ENCODE measurements at places on chromosomes 3 and 15. TPM values are rescaled to one million over a fixed set of nuclear protein-coding genes. Genes with fewer than 3 reads are reported as not detected.

- H3K4me1 ChIP-seq: peaks cover 8% of the 10 kb centered on the region
- H3K27ac ChIP-seq: no peak overlapping the region
- no peak for DNase-seq
- H3K27me3 ChIP-seq: no peaks in the 10 kb centered on the region
Measured at GRCh38 chr3:52430416-52430810, 14.5 kb downstream of the SEMA3G start.

DNA sequence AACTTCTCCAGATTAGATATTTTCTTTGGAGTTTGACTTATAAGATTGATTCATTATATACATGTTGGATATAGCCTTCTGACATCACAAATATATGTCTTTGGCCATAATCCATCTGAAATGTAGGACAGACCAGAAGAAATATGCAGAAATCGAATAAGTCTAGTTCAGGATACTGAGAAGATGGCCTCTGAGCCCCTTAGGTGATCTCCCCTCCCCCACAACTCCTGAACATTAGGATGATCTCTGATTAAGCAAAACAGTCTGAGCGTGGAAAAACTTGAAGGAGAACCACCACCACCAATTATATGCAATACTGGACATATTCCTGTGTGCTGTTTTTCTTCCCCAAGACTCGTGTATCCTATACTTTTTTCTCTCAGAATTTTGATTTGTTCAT is 3.2 kb downstream of the SETD5 start:
- H3K4me3 ChIP-seq: no peak overlapping the region
- no peaks in the 10 kb centered on the region for H3K36me3 ChIP-seq
- H3K4me1 ChIP-seq: peaks cover 29% of the 10 kb centered on the region
- no peak for DNase-seq
- H3K27me3 ChIP-seq: no peaks in the 10 kb centered on the region

DNA sequence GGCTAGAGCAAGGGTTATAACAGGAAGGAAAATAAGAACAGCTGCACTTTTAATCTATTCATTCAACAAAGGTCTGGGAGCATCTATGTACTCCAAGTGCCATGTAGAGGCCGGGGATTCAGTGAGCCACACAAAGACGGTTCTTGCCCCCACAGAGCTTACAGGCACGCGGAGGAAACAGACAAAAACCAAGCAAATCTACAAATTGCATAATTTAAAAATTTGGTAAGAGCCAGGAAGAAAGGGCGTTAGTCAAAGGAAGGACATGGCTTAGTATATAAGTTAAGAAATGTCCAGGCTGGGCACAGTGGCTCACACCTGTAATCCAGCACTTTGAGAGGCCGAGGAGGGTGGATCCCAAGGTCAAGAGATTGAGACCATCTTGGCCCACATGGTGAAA is 10.4 kb upstream of the GREM1 start:
- H3K4me3 ChIP-seq: no peak overlapping the region
- DNase-seq: no peak
- H3K4me1 ChIP-seq: no peaks in the 10 kb centered on the region
- no peak overlapping the region for H3K27ac ChIP-seq

- H3K4me1 ChIP-seq: no peaks in the 10 kb centered on the region
- no peak overlapping the region for H3K4me3 ChIP-seq
- no peaks in the 10 kb centered on the region for H3K27me3 ChIP-seq
- H3K27ac ChIP-seq: no peak overlapping the region
Measured at GRCh38 chr15:45993508-45993907, 358.7 kb downstream of the SQOR start.

- H3K27me3 ChIP-seq: peaks cover 6% of the 10 kb centered on the region
- H3K4me1 ChIP-seq: no peaks in the 10 kb centered on the region
- no peak overlapping the region for H3K4me3 ChIP-seq
- no peak overlapping the region for H3K27ac ChIP-seq
- no peak for DNase-seq
- H3K36me3 ChIP-seq: no peaks in the 10 kb centered on the region
Measured at GRCh38 chr15:60228101-60228500, 169.7 kb downstream of the ANXA2 start.

DNA sequence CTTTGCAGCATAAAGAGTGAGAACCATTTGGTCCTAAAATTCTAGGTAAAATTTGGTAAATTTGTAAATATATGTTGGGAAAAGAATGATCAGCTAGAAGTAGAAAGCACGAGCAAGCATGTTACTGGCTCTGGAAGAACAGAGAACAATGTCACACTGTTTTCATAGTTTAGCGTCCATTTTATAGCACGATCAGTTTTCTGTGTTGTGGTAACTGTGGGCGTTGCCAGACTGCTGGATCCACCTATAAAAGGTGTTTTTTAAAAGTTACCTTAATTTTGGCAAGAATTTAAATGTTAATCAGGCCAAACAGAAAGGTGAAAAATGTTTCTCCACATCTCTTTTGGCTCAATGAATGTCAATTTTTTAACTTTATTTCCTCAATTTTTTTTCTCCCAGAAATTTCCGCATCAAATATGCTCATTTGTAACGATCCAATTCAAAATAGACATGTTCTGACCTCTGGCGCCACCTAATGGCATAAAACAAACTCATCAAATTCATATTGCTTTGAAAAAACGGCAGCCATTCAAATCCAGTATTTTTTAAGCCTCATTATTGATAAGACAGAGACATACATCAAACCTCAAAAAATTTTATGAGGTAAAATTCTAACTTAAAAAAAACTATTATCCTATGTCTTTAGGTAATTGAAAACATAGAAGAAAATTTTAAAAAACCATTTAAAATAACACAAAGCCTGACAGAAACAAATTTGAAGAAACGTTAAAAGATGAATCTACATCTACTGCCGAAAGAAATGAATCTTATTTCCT is 5.5 kb upstream of the GP5 start:
- peak; percentile 65 for DNase-seq
- no peak overlapping the region for H3K27ac ChIP-seq

DNA sequence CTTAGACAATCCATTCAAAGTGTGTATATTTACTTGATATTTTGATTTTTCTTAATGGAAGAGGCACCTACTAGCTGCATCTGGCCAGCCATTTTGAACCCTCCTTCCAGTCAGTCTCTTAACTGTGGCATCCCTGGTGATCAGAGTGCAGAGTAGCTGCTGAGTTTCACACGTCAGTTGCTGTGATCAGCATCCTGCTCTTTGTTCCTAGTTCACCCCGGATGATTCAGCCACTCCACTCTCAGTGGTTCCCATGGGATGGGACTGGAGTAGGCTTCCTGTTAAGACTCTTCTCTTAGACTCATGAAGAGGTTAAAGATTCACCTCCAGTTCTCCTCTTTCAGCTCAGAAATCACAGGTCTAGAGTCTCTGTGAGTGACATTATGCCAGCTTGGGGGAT is 75.8 kb downstream of the STXBP5L start:
- no peak overlapping the region for H3K27ac ChIP-seq
- no peak overlapping the region for H3K4me3 ChIP-seq
- DNase-seq: no peak
- no peaks in the 10 kb centered on the region for H3K27me3 ChIP-seq

- H3K27ac ChIP-seq: no peak overlapping the region
- DNase-seq: no peak
- H3K27me3 ChIP-seq: no peaks in the 10 kb centered on the region
- H3K4me1 ChIP-seq: no peaks in the 10 kb centered on the region
Measured at GRCh38 chr3:159253860-159254259, 452.0 kb downstream of the MFSD1 start.

- no peaks in the 10 kb centered on the region for H3K36me3 ChIP-seq
- no peak overlapping the region for H3K4me3 ChIP-seq
- peaks cover 3% of the 10 kb centered on the region for H3K4me1 ChIP-seq
- H3K27me3 ChIP-seq: no peaks in the 10 kb centered on the region
- no peak for DNase-seq
Measured at GRCh38 chr3:102181175-102181920, 253.5 kb upstream of the ZPLD1 start.

DNA sequence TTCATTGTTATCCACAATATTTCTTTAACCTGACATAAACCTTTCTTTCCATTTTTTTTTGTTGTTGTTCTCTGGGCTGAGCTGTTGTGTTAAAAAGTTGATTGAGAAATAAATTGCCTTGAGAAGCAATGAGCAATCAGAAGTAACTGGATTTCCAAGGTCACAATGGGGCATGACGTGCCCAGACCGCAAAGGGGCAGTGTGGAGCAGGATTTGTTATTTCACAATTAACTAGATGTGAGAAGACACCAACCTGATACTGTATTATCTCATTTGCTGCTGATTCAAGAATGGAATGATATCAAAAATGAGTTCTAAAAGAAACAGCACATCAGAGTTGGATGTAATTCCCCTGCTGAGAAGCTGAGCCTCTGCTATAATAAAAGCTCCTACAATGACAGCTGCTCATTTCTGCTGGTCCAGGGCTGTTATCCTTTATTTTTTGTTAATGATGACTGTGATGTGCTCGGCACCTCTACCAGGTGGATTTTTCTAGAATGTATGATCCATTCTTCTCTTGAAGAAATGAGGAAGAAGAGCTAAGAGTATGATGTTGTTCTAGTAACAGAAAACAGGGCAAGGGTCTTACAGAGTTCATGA is 28.1 kb downstream of the CPNE4 start:
- no peaks in the 10 kb centered on the region for H3K36me3 ChIP-seq
- no peak for DNase-seq
- no peaks in the 10 kb centered on the region for H3K4me1 ChIP-seq
- H3K4me3 ChIP-seq: no peak overlapping the region
- H3K27me3 ChIP-seq: peaks cover 7% of the 10 kb centered on the region

DNA sequence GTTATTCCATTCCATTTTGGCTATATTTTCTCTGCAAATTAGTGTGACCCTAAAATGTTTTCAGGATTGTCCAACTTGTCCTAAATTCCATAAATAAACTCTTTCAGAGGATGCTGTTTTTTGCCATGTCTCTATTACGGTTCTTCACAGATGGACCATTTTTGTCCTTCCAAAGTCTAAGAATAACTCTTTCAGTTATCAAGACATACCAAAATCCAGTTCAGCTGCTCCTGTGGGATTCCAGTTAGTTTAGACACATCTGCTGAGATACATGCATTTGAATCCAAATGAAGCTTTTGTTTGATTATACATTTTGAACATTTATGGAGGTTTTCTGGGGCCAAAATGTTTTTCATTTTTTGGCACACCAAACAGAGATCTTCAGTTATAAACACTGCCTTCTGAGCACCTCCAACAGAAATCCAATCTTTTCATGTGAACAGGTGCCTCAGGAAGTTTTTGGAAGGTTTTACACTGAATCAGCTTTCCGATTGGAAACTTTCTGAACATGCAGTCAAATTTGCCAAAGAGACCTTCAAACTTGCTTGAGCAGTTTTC is 80.7 kb downstream of the TIGIT start:
- H3K27me3 ChIP-seq: no peaks in the 10 kb centered on the region
- no peak overlapping the region for H3K27ac ChIP-seq
- no peak for DNase-seq
- H3K4me1 ChIP-seq: no peaks in the 10 kb centered on the region

DNA sequence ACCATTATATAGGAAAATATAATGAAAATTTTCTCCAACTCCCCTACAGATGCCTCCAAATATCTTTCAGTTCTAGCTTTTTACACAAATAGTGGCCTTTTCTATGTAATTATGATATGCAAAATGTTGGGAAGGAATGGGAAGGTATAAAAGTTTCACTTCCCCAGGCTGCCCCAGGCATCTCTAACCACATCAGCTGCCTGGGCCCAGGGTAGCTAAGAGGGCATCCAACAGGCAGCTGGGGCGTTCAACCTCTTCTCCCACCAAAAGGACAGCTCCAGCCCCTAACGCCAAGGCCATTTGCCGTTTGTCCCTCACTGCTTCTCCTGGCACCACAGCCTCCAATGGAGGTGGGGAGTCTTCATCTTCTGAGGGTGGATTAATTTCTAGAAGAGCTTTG is 188.1 kb upstream of the TSC22D2 start:
- no peaks in the 10 kb centered on the region for H3K36me3 ChIP-seq
- peaks cover 9% of the 10 kb centered on the region for H3K27me3 ChIP-seq
- H3K4me1 ChIP-seq: peaks cover 6% of the 10 kb centered on the region
- no peak overlapping the region for H3K27ac ChIP-seq
- no peak for DNase-seq
- H3K4me3 ChIP-seq: no peak overlapping the region

DNA sequence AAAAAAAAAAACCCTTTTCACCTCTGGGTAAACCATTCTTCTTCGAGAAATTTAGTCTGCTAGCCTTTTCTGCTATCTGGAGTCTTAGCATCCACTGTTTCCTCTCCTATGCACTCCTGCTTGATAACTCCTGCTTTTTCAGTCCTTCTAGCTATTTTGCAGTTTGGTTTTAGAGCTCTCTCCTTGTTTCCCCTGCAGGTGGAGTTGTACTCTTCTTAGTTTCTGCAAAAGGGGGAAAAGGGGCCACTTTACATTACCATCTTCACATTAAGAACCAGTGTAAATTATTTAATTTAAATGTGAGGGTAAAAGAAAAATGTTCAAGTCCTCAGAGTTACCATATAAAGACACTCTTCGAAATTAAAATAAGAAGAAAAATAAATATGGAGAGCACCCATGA is 23.6 kb upstream of the MYLK start:
- no peaks in the 10 kb centered on the region for H3K27me3 ChIP-seq
- H3K4me1 ChIP-seq: no peaks in the 10 kb centered on the region
- no peaks in the 10 kb centered on the region for H3K36me3 ChIP-seq
- H3K27ac ChIP-seq: no peak overlapping the region
- no peak for DNase-seq

GRCh38 chr15:77702211-77702957 is 69.7 kb upstream of the LINGO1 start:
- no peaks in the 10 kb centered on the region for H3K36me3 ChIP-seq
- H3K27me3 ChIP-seq: peaks cover 7% of the 10 kb centered on the region
- no peak overlapping the region for H3K4me3 ChIP-seq
- no peak for DNase-seq
- no peak overlapping the region for H3K27ac ChIP-seq

- no peaks in the 10 kb centered on the region for H3K4me1 ChIP-seq
- no peak overlapping the region for H3K4me3 ChIP-seq
- no peak overlapping the region for H3K27ac ChIP-seq
- peaks cover 44% of the 10 kb centered on the region for H3K36me3 ChIP-seq
- no peak for DNase-seq
- H3K27me3 ChIP-seq: no peaks in the 10 kb centered on the region
Measured at GRCh38 chr15:39961051-39961450, 27.1 kb downstream of the EIF2AK4 start.

GRCh38 chr15:72319360-72319984 is 485 bp downstream of the CELF6 start:
- no peaks in the 10 kb centered on the region for H3K27me3 ChIP-seq
- no peaks in the 10 kb centered on the region for H3K36me3 ChIP-seq
- H3K27ac ChIP-seq: no peak overlapping the region
- H3K4me1 ChIP-seq: peaks cover 18% of the 10 kb centered on the region
- DNase-seq: peak; percentile 29

DNA sequence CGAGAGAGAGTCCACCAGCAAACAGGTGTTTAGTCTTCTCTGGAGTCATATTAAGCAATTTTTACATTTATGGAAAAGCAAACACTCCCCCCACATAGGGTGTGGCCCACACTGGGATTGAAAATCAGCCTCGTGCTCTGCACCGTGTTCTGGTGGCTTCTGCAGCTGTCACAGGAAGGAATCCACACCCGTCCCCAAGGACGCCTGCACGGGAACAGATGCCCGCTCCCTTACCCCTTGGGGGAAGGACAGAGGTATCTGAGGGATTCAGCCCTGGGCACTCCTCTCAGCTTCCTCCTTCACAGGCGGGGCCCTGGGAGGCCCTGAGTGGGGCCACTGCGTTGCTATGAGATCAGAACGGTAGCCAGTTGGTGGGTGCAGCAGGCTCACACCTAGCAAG is 27.8 kb downstream of the LIPC start:
- peaks cover 26% of the 10 kb centered on the region for H3K4me1 ChIP-seq
- DNase-seq: no peak
- H3K27me3 ChIP-seq: no peaks in the 10 kb centered on the region

GRCh38 chr3:50245831-50246516 is 10.0 kb downstream of the GNAI2 start:
- H3K4me1 ChIP-seq: peaks cover 100% of the 10 kb centered on the region
- H3K27me3 ChIP-seq: no peaks in the 10 kb centered on the region
- peaks cover 61% of the 10 kb centered on the region for H3K36me3 ChIP-seq

GOLGA6L9 gene
- 2.7 TPM for total RNA-seq

PLA2G4D gene
- total RNA-seq: not detected

KBTBD13 gene
- total RNA-seq: not detected

ARID3B gene
- 27.9 TPM for total RNA-seq

MRPS25 gene
- total RNA-seq: 59.9 TPM

GOLGA6L2 gene
- not detected for total RNA-seq
